NCI-H2029 (cell line): ENCODE measurements at places on chromosomes 3 and 15.

DNA sequence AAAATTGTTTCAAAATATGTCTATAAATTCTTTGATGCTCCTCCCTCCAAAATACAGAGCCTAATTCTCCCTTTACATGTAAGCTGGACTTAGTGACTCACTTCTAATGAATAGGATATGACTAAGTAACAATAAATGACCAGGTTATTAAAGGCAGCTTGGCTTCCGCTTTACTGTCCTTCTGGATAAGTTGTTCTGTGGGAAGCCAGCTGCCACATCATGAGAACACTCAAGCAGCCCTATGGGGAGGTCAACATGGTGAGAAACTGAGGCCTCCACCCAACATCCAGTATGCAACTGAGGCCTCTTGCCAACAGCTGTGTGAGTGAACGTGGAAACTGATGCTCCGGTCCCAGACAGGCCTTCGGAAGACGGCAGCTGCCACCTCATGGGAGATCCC lies 247.3 kb upstream of the CHRM5 start:
- no peak for DNase-seq

GRCh38 chr3:172288651-172289050 lies 159.6 kb downstream of the GHSR start:
- no peak for DNase-seq

DNA sequence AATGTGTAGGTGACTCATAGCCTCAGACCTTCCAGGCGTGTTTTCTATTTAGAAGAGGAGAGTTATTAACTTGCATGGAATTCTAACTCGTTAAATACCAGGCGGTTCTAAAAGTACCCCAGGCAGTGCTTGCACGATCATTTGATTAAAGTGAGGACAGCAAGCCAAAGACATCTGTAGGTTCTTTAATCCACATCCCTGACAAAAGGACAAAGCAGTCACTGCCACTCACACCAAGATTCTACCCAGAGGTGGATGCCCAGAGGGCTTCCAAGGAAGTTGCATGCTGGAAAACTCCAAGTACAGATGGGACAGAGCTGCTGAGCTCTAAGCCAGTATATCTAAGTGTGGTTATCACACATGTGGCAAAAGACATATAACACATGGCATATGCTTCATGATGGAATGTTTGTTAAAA lies 372.1 kb downstream of the ROBO2 start:
- no peak for DNase-seq

- DNase-seq: no peak
Measured at GRCh38 chr3:25000971-25001591, 427.0 kb upstream of the RARB start.

DNA sequence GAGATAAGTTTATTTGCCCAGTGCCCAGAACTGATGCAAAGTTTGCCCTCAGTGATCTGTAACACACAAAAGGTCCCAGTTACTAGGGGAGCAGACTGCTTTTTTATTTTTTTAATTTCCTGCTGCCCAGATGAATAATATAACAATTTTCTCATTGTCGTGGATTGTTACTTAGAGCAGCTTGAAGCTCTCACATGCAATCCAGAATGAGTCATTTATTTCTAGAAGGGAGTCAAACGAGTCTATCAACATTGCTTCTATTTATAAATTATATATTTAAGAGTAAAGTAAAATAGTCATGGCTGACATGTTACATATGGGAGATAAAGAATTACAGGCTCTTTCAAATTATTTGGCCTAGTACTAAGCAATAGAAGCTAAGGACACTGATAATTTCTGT lies 41.3 kb downstream of the MEIS2 start:
- DNase-seq: no peak

- no peak for DNase-seq
Measured at GRCh38 chr3:48411606-48412374, 18.1 kb downstream of the PLXNB1 start.

DNA sequence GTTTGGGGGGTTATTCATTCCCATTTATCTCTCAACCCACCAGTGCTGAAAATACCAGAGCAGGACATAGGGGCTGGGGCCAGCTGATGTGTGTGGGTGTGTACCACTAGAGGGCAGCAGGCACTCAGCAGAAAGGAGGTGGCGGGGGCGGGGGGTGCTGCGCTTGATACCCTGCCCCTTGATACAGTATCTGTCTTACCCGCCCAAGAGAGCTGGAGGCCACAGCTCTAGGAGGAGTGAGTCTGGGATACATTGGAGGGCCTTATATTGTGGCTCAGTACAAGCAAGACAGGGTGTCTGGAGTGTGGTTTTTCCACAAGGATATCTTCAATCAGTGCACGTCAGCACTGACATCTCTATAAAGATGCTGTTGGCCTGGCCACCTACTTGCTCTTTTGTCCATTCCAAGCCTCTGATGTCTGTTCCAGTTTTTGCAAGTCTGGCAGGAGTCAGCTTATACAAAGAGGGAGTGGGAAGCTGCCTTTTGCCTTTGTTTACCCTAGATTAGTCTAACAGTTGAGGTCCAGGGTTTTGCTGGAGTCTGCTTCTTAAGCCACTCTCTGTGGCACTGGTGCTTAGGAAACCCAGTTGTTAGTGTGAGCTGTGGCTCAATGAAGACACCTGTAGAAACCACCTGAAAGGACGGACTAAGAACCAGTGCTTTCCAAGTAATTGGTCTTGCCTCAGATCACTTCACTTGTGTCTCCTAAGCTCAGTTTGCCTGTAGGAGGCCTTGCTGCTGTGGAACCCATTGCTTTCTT lies 1.5 kb upstream of the RBM15B start:
- no peak for DNase-seq

GRCh38 chr3:189394599-189395121 lies 222.9 kb downstream of the TPRG1 start:
- DNase-seq: no peak

DNA sequence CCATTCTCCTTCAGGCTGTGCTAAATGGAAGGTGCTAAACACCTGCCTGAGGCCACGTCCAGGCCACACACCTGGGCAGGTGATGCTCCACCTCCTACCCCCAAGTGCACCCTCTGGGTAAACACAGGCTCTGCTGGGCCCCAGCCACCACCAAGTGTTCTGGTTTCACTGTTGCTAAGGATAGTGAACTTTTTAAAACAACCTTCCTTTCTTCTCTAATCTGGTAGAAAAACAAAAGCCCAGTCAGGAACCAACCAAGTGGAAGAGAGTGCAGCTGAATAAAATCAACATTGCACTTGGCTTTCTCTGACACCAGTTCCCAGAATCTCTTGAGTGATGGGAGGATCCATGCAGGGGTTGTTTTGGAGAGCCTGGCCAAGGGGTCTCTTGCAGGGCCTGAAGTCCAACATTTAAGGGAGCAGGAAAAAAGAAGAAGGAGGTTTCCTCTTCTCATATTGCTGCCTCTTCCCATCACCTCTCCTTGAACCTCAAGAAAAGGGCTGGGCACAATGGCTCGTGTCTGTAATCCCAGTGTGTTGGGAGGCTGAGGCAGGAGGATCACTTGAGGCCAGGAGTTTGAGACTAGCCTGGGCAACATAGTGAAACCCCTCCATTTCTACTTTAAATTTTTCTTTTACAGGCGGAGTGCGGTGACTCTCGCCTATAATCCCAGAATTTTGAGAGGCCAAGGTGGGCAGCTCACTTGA lies 26.2 kb upstream of the ATP13A3 start:
- peak; percentile 96 for DNase-seq

GRCh38 chr3:536417-536813 lies 339.9 kb downstream of the CHL1 start:
- DNase-seq: no peak

DNA sequence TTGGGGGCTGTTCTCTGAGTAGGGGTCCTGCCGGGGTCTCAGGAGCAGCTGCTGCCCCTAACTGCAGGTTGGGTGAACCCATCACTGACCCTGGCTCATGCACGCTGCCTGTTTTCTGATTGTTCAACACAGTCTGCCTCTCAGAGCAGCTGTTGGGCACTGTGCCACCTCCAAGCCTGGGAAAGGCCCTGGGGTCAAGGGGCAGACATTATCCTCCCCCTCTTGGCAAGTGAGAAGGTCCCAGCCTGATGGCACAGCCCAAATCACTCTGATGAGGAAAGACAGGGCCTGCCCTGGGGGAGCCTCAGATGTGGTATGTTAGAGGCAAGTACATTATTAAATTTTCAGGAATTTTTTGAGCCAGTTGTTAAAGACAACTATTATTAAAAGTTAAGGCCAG lies 14.1 kb upstream of the GNAT1 start:
- DNase-seq: no peak

- DNase-seq: no peak
Measured at GRCh38 chr3:154749514-154749913, 319.5 kb upstream of the GPR149 start.

DNA sequence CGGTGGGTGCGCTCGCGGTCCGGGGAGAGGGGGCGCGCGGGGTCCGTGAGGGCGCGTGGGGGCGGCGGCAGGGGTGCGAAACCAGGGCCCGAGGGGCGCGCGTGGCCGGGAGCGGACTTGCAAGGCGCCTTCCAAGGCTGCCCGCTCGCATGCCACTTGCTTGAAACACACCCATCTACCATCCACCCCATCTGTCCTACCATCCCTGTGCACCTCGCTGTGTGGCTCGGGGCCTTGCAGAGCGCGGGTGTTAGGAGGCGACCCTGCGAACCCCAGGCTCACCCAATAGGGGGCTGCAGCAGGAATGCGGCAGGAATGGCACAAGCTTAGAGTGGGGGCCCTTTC lies 240 bp downstream of the CFAP100 start:
- DNase-seq: no peak

DNA sequence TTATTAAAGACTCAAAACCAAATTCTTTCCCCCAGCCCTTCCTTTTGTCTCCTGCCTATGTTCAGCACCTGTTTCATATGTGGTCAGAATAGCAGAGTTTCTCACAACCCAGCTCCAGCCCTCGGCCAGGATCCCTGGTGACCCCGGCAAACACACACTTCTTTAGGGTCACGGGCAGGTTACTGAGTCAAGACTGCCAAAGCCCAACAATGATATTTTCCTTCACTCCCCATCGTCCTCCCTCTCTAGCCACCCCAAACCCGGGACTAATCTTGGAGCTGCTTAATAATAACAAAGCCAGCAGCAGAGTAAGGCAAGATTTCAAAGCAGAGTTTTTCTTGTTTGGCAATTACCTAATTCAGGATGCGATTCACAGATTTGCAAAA lies 25.5 kb downstream of the RARB start:
- no peak for DNase-seq

DNA sequence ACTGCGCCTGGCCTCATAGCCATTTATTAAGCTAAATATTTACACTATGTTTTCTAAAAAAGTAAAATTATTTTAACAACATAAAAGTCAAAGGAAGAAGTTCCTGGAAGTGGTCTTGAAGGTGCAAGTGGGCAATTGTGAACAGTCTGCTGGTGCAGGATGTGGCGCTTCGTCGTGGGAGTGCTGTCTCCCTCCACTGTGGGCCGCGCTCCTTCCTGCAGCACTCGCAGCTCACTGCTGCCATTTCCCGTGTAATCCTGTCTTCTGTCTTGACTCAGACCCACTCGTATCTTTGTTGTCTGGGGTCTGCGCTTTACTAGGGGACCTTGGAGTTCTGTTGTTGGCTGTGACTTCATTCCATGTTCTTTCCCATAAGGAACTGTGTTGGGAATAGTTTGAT lies 56.3 kb downstream of the APBA2 start:
- no peak for DNase-seq

GRCh38 chr3:181134873-181135272 lies 145.3 kb upstream of the DNAJC19 start:
- no peak for DNase-seq

DNA sequence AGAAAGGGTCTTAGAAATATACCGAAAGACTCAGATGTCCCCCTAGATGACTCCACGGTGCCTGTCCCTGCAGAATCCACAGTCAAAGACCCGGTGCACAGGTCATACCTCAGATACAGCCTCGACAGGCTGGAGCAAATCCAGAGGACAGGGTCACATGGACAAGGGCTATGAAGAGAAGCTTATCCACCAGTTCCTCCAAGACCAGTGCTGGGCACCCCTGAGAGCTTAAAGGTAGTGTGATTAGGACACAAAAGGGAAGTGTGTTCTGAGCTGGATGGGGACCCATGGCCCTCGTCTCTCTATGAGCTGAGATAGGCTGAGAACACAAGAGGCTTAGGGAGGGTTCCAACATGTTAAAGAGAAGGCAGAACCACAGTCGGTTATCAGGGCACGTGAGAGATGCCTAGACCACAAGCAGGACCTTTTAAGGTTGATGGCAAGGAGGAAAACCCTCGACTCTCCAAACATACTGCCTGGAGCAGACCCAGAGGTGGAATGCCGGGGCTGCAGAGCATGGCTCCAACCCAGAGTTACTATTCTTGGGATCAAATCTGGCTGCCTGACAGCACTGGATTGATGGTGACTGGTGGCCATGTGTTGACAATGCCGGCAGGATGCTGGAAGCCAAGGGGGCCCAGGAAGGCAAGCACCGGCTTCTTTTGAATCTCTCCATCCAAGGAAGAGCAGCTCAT lies 46.9 kb downstream of the ADCY5 start:
- no peak for DNase-seq

- DNase-seq: no peak
Measured at GRCh38 chr3:127685708-127686511, 13.2 kb downstream of the ABTB1 start.

GRCh38 chr3:104856741-104857140 lies 510.0 kb upstream of the ALCAM start:
- DNase-seq: no peak

- peak; percentile 46 for DNase-seq
Measured at GRCh38 chr3:23740517-23740965, 65.2 kb upstream of the UBE2E1 start.

- no peak for DNase-seq
Measured at GRCh38 chr3:16284633-16285032, 19.6 kb downstream of the OXNAD1 start.

GRCh38 chr3:13378155-13378554 lies 42.0 kb downstream of the NUP210 start:
- no peak for DNase-seq

DNA sequence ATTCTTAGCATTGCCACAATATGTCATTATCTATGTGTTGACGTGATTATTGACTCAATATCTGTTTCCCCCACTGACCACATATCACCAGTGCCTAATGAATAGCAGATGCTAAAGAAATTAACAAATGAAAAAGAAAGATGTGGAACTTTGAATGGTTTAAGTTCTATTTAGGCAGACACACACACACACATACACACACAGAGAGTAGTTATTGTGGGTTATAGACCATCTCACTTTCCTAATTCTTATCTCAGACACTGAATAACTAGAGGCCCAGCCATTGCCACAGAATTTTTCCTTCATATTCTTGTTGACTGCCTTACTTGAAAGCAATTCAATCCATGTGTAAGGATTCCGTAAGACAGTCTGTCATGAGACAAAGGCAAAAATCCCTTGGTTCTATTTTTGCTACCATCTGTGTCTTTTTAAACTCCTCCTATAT lies 61.9 kb upstream of the PHLDB2 start:
- no peak for DNase-seq

GRCh38 chr3:182612332-182612731 lies 181.0 kb upstream of the ATP11B start:
- no peak for DNase-seq

GRCh38 chr3:128412180-128413002 lies 54.3 kb downstream of the DNAJB8 start:
- DNase-seq: no peak

DNA sequence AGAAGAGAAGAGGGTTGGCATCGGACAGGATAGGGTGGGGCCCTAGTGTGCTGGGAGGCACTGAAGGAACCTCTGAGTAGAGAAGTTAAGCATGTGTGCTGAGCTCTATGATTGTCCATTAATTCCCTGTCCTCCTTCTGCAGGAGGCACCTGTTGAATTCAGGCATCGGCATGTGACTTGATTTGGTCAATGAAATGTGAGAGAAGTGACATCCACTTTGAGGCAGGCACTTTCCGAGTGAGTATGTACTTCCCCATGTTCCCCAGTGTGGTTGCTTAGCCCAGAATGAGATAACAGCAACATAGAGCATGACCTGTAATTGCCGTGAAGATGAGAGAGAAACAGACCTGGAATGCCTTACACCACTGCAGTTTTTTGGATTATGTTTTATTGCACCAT lies 224.8 kb downstream of the RPLP1 start:
- DNase-seq: no peak
